ENCODE measurements at places on chromosomes 13 and 19. TPM values are rescaled to one million over a fixed set of nuclear protein-coding genes. Genes with fewer than 3 reads are reported as not detected.

The LILRA1 gene
- total RNA-seq = not detected

The HSPBP1 gene
- 38.5 TPM for total RNA-seq

- no peak for DNase-seq
These were observed 47.9 kb upstream of the OLFM4 start for GRCh38 chr13:52980695-52981094.

DNA sequence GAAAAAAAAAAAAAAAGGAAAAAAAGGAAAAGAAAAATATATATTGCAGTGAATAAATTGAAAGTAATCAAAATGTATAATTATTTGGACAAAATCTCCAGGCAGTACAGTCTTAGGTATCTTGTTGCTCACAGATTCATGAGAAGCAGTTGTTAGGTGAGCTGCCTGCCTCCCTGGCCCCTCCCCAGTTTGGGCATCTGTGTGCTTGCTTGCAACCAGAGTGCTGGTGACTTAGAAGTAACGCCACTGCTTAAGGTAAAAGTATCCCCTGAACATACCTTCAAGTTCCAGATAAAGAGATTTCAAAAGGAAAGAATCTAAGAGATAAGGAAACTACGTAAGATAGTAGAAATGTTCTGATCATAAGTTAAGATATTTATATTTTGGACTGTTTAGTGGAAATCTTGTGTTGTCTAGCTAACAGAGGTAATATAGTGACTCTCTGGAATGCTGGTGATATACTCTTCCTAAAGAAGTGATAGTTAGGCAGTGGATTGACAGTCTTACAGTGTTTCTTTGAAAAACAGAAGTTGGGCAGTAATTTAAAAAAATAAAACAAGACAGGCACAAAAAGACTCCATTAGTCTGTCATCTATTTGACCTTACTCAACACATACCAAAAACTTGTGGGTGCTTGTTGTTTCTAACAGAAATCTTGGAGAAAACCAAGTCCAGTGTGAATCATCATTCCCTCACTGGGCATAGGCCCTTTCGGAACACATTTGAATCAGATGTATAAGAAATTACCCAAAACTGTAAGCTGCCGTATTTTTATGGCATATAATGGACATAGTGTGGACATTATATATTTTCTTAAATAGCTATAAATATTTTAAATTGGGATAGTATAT, 38.3 kb upstream of the KCTD4 start:
- no peak for DNase-seq

DNA sequence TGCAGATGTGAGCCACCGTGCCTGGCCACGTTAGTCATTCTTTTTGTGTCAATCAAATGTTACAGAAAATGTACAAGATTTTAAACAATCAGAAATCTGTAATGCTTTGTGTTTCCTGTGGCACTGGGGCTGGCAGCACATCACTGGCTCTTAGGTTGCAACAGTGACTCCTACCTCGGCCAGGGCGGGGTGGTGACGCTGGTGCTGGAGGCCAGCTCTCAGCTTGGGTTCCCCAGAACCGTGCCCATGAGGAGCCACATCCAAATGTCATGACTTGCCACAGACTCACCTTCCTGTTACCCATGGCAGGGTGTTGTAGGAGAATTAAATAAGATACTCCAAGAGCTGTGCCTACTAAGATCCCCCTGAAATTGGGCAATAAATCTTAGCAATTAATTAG, 161.7 kb downstream of the TEX29 start:
- DNase-seq = no peak

DNA sequence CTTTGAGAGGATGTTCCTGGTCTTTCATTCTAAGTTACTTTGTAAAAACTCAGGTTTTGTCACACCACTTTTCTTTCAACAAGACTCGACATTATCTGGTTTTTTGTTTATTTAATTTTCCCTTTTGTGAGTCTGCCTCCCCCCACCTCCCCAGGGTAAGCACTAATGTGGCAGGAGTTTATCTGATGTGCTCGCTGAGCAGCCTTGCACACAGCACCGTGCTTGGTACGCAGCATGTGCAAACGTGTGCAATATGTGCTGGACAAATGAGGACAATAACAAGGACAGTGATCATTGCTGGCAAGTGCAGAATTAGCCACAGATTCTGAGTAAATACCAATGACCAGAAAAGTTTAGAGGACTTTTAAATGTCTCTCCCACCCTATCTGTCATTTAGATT, 391.4 kb downstream of the IRS2 start:
- DNase-seq = no peak

DNA sequence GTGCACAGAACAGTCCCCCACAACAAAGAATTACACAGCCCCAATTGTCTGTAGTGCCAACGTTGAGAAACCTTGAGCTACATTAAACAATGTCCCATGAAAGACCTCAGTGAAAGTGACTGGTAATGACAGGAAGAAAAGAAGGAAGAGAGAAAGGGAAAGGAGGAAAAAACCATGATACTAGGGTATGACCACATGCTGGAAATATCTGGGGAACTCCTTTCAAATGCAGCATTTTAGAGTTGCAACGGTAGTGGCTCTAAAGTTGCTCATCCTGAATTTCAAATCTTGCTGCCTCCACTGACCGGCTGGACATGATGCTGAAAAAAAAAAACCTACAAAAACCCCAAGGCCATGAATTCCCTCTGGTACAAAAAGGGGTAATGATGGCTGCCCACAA, 26.5 kb downstream of the FPR3 start:
- no peak for DNase-seq

All from endothelial cell of umbilical vein (primary cell).